ENCODE measurements at places on chromosomes 11 and 22. TPM values are rescaled to one million over a fixed set of nuclear protein-coding genes. Genes with fewer than 3 reads are reported as not detected.
A peak's percentile ranks its signal among the peaks of the same experiment; 100 is the strongest.

DNA sequence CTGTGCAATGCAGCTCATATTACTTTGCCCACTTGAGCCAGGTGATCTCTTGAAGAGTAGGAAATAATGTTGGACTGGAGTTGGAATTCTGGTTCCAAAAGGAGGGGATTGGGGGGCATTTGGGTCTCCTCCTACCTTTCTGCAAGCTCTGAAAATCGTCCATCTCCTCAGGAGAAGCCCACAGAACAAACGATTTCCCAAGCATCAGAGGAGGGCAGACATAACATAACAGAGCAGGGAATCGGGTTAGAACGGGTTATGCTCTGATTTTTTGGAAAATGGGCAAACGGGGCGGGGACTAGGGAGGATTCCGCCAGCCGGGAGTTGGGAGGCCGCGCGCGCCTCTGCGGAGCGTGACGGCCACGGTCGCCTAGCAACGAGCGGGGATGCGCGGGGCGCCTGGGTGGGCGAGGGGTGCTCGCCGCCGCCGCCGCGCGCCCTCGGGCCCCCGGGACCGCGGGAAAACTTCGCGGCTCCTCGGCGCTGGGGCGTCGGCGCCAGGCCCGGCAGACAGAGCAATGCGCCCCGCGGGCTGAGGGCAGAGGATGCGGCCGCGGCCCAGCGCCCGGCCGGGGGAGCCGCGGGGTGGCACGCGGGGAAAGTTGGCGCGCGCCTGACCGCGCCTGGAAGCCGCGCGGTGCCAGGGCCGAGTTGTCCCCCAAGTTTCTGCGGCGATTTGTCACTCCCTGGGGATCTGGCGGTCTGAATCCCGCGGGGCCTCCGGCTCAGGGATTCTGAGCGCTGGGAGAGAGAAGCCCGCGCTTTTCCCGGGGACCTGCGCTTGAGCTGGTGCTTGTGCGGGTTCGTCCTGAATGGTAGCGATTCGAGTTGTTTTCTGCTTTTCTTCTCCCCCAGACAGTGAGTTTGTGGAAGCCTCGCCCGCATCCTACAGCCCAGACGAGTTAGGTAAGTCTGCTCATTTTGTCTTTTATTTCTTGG lies 27.8 kb upstream of the AMOTL1 start:
- peak; percentile 26 for DNase-seq

CARD18 gene
- total RNA-seq: not detected

GRCh38 chr11:132080127-132080526 lies 709.7 kb downstream of the NTM start:
- DNase-seq: no peak

DNA sequence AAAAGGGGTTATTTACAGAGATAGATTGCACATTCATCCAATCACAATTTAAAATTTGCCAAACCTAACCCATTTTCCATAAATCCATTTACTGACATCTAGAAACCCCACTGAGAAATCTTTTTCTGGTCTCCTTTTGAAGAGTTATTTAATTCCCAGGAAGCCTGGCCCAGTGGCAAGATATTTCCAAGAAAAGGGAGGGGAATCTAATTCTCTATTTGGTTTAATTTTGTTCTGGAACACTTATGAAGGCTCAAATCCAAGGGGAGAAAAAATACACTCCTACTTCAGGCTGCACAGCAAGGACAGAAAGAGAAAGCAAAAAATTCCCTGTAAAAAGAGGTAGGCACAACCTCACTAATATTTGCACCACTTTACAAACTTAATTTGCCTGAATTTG lies 88.2 kb upstream of the LDLRAD3 start:
- DNase-seq: no peak

DNA sequence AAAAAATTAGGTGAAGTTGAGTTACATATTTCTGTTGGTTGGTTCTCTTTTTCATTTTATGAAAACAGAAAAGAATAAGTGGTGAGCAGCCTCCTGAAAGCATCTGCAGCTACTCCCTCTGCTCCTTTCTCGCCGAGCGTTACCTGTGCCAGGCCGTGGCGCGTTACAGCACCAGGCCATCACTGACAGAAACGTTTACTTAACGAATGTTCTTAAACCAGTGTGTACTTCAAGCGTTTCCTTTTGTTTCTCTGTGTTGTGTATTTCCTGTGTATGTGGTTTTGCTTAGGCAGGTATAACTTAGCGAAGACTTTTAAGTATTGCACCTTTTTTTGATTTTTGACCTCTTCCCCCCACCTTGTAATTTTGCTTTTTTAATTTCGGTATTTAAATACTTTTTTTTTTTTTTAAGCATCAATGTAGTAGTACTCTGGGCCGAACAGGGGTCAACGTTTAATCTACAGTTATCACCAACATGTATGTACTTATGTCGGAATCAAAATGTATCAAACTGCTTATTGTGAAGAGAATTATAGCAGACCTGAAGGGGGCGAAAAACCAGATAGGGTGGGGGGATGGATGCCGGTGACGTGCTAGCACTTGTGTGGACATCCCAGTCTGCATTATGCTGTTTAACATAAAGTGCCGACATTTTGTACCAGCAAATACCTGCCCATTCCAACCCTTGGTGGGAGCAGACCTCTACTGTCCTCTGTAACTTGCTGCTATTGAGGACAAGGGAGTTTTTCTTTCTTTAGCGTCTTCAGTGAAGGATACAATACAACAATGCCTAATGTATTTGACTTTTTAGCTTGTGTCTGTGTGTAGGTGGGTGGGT lies 21.6 kb upstream of the ADSL start:
- DNase-seq: no peak

CBLIF gene
- not detected for total RNA-seq

OR6T1 gene
- not detected for total RNA-seq

BCR gene
- total RNA-seq: 131 TPM

SNX15 gene
- total RNA-seq: 21.0 TPM

DNA sequence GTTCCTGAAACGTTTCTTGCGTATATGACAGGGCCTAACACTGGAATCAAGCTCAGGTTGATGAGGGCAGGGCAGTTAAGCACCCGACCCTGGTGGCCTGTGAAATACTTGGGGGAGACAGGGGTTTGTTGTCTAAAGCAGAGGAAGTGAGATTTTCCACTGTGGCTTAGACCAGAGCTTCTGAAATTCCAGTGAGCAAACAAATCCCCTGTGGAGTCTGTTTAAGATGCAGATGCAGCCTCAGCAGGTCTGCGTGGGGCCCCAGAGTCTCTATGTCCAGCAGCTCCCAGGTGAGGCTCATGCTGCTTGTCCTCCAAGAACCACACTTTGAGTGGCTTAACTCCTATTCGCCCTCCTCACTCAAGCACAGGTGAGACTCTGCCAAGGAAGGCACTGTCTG lies 39.1 kb upstream of the PRAME start:
- DNase-seq: no peak

DNA sequence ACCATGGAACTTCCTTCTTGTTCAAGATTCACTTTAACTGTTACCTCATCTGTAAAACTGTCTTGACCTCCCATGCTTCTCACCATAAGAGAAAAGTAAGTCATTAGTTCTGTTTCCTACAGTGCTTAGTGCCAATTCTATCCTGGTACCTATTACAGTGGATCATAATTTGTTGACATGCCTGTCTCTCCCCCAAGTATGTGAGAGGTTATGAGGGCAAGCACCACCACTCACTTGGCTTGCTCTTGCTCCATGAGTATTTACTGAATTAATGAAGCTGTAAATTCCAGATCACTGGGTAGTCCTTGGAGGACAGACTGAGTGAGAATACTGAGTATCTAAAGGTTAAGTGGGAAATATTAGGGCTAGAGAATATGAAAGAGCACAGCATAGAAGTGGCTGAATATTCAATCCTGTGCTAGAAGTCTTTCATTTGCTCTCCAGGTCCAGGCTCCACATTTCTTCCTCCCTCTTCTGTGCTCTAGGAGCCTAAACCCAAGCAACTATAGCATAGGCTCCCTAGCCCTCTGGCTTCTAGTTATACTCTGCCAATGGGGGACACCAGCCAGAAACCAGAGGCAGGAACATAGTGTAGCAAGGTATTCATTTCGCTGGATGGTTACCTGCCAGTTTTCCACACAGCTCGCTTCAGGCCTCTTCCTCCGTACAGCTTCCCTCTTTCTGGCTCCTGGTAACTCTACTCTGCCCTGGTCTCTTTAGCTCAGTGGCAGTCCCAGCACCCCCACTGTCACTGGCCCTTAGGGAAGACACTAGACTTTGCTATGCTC lies 118.2 kb upstream of the SLC5A12 start:
- DNase-seq: no peak

- peak; percentile 21 for DNase-seq
These were observed 57.0 kb downstream of the CELSR1 start for GRCh38 chr22:46480396-46480795.

GRCh38 chr11:6667733-6668374 lies 12.2 kb upstream of the DCHS1 start:
- peak; percentile 34 for DNase-seq

DNA sequence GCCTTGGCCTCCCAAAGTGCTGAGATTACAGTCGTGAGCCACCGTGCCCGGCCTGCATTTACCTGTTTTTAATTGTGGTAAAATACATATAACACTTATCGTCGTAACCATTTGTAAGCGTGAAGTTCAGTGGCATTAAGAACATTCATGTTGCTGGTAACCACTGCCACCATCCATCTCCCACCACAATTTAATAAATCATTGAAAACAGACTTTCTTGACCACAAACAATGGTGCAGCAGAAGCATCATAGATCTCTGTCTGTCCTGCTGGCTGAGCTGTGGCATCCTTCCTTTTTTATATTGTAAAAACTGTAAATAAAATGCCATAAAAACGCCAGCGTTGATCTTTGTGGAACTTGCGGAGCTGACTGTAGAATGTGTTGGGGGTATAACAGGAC lies 24.3 kb downstream of the LRP5 start:
- DNase-seq: no peak

- peak; percentile 82 for DNase-seq
These were observed 88.4 kb downstream of the UBASH3B start for GRCh38 chr11:122743949-122744348.

DNA sequence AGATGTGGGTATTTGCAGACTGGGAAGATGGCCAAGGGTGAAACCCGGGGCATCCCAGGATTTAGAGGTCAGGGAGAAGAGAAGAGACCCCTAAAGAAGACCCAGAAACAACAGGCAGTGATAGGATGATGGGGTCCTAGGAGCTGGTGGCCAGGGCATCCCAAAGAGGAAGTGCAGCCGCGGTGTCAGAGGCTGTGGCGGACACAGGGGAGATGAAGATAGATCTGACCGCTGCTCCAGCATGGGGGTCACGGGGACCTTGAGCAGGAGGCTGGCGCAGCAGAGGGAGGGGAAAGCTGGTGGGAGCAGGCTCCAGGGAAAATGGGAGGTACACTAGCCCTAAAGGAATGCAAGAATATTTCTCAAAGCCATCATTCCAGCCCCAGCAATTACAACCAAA lies 47.3 kb downstream of the CTTN start:
- DNase-seq: no peak

Measured in endothelial cell of umbilical vein (primary cell).